ENCODE measurements at places on chromosomes 7 and 10.

DNA sequence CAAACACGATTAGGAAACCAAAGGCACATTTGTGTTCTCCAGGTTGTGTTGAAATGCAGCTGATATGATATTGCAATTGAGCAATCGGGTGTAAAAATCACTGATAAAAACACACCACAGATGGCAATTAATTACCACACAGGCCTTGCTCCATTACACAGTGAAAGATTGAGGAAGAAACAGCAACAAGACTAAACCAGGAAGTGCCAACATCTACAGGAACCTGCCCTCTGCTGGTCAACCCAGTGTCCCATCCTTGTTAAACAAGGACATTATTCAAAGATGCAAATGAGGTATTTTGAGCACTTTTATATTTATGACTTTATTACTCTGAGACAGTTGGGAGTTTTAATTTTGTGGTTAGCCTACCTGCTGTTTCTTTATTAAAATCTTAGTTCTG, 765.6 kb upstream of the GHITM start:
- DNase-seq = no peak

- no peak for DNase-seq
Observed at GRCh38 chr10:112752288-112752687, 197.8 kb upstream of the TCF7L2 start.

DNA sequence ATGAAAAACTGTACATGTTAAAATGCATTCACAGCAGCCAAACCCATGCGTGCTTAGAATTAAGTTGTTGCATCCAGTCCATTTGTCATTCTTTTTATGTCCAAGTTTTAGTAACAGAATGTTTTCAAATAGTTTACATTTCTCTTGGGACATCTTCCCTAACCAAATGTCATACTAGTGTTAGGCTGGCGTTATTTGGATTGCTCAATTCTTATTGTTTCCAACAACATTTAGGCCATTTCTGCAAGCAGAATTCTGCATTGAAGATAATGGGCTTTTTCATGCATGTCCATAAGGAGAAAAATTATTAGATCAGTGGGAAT, 203.0 kb downstream of the HIBADH start:
- DNase-seq = no peak

- no peak for DNase-seq
Observed at GRCh38 chr10:87642486-87642885, 17.2 kb upstream of the PAPSS2 start.

GRCh38 chr10:7205656-7206055, 205.2 kb downstream of the SFMBT2 start:
- no peak for DNase-seq

DNA sequence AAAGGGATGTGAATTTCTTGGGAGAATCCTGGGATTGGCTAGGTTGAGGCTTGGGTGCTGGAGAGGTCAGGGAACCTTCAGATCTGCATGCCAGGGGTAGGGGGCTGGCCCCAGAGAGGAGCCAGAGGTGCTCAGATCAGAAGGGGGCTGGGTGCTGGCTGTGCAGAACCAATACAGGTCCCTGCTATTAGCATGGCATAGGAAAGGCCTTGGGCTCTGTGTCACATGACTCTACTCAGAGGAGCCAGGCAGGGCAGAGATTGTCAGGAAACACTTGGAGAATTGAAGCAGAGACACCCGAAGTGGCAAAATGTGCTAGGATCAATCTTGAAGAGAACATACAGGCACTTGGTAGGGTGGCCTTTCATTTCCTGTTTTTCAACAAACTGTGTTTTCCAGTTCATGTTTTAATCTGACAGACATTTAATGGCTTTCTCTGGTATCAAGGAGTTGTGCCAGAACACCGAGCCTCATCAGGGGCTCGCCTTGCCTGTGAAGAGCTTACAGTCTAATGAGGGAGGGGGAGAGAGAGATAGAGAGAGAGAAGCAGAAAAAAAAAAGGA, 498.9 kb downstream of the RPS24 start:
- DNase-seq = no peak

DNA sequence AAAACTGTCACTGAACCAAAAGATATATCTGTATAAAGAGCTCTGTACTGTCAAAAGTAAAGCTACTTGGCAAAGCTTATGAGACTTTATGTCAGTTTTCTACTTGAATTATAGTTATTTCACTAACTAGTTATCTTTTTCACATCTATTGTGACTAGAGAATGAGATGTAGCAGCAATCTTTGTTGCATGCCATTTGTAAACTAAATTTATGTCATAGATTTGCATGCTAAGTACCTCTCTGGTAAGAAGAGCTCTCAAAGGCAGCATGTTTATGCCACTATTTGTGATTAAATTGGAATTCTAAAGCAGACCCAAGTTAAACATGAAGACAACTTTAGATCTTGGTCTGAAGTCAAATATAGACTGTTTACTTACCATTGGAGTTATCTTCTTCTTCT, 300.6 kb downstream of the CNTNAP2 start:
- no peak for DNase-seq

GRCh38 chr10:34746094-34746493, 69.0 kb downstream of the PARD3 start:
- DNase-seq = no peak

DNA sequence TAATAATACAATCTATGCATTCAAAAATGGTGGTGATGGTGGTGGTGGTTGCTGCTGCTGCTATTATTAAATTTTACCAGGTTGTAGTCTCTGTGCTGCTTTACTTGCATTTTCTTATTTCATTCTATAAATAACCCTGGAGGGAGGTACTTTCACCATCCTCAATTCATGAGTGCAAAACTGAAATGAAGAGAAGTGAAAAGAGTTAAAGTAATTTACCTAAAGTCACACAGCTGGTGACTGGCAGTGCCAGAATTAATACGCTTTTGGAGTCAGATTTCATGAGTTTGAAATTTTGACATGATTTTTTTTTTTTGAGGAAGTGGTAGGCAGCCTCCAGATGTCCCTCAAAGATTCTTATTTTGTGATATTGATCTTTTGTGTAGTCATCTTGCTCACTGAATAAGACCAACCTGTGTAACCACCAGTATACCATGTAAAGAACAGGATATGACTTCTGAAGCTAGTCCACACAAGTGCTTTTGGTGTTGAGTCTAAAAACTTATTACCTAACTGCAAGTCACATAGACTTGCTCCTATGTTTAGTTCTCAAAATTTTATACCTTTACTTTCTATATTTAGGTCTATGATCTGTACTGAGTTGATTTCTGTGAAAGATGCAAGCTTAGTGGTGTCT, 218.8 kb downstream of the ZWINT start:
- no peak for DNase-seq

- no peak for DNase-seq
Observed at GRCh38 chr7:80842022-80842790, 76.6 kb downstream of the SEMA3C start.

- no peak for DNase-seq
Observed at GRCh38 chr10:33507662-33508425, 173.4 kb upstream of the NRP1 start.

GRCh38 chr10:106401967-106402366, 762.5 kb downstream of the SORCS1 start:
- no peak for DNase-seq

DNA sequence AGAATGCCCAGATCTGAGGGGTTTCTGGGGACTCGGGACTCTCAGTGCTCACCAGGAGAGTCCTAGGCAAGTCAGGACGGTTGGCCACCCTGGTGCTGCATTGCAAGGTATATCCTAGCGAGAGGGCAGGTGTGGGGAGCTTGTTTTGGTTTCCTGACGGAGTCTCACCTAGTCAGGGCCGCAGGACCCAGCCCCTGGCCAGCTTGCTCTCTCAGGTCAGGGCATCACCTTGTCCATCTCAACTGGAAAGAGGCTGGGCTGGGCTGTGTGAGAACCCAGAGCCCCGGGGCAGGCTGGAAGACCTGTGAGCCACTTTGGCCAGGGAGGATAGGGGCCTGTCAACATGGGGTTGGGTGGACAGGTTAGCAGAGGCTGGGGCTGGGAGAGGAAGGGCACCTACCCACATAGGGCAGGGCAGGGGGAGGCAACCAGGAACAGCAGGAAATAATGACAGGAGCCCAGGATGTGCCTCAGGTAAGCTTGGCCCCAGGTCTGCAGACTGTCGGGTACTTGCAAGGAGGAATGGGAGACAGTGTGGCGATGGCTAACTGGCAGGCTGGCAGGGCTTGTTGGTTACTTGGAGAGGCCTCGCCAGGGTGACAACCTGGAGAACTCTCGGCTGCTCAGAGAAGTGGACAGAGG, 31.5 kb downstream of the DNAJB12 start:
- DNase-seq = no peak

- peak; percentile 9 for DNase-seq
Observed at GRCh38 chr7:28984631-28985030, 26.5 kb upstream of the TRIL start.

DNA sequence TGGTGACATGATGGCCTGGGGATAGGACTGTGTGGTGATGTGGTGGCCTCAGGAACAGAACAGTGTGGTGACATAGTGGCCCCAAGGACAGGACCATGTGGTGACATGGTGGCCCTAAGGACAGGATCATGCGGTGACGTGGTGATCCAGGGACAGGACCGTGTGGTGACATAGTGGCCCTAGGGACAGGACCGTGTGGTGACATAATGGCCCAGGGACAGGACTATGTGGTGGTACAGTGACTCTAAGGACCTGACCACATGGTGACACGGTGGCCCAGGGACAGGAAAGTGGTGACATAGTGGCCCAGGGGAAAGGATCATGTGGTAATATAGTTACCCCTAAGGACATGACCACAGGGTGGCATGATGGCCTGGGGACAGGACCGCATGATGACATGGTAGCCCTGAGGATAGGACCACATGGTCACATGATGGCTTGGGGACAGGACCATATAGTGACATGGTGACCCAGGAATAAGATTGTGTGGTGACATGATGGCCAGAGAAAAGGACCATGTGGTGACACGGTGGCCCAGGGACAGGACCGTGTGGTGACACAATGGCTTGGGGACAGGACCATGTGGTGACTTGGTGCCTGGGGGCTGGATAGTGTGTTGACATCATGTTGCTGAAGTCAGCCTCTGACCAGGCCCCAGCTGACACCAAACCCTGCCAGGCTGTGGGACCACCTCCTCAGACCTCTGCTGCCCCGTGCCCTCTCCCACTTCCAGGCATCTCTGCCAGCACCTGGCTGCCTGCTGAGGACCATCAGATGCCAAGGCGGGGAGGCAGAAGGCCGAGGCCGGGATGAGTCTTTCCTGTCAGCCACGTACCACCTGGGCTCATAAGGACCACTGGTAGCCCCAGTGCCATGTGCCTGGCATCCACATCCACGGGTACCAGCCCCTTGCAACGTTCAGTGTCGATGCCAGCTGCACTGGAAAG, 99.5 kb downstream of the ADAM12 start:
- DNase-seq = no peak

GRCh38 chr10:24793648-24794379, 70.1 kb upstream of the ARHGAP21 start:
- peak; percentile 12 for DNase-seq

DNA sequence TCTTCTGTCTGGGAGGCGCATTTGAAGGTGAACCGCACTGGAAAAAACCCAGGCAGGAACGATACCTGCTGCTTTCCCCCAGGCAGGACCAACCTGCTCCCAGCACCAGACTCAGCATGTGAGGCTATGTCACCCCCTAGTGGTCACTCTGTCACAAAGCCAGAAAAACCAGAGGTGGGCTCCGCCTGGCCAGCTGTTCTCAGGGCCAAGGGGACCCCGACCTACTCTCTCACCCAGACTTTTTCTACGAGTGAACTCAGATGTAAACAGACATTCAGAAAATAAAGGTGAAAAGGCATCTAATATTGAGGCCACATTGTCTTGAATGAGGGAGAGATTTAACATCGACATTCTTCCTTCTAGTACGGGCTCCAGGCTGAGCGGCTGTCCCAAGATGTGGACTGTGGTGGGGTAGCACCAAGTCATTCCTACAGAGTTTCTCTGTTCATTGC, 117.3 kb downstream of the PRKAG2 start:
- DNase-seq = no peak

GRCh38 chr10:110781139-110781538, 90.6 kb upstream of the PDCD4 start:
- no peak for DNase-seq

- no peak for DNase-seq
Observed at GRCh38 chr10:29486433-29486832, 148.3 kb downstream of the SVIL start.
